B cell (primary cell): ENCODE measurements at places on chromosomes 4 and X. TPM values are rescaled to one million over a fixed set of nuclear protein-coding genes. Genes with fewer than 3 reads are reported as not detected.
A peak's percentile ranks its signal among the peaks of the same experiment; 100 is the strongest.

GRCh38 chr4:80266253-80266901 lies at the start of gene FGF5:
Gene FGF5, plus strand, starts transcription at chr4:80266664. Its CDS starts 161 bp downstream, at chr4:80266825.
- H3K4me3 ChIP-seq, result peak within 1 kb of the TSS; percentile 37
- H3K27ac ChIP-seq, result no peak within 1 kb of the TSS
- peak; percentile 44 for DNase-seq
- no peaks in the 10 kb centered on the region for H3K36me3 ChIP-seq
- H3K4me1 ChIP-seq, result peaks cover 37% of the 10 kb centered on the region

The PAGE5 gene
- not detected in 2 replicates for total RNA-seq

DNA sequence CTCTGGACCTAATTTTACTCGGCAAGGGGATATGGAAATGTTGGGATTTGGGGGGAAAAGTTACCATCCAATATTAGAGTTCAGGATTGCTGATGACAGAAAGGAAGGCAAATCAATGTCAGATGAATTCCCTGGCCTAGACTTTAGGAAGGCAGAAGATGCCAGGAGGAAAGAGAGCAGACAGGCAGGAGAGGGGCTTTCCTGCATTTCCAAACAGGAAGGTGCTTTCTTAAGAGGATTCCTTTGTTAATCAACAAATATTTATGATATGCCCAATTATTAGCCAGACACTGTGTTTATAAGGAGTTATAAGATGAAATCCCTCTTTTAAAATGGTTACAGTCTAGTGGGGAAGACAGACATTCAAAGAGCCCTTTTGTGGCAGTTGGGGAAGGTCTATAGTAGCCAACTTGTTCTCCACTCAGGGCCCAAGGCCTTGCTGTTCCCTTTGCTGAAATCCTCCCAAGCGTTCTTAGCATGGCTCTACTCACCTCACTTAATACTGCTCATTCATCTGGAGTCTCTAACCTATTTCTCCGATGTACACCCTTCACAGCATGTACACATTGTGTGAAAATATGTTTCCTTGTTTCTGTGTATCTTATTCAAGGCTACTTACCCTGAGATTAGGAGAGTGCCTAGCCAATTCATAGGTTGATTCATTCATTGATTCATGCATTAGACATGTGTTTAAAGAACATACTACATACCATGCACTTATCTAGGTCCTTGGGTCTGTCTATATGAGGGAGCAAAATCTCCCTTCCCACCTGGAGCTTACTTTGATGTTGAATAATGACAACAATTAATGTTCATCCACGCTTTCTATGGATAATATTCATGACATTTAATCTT lies 5.3 kb downstream of the IGFBP7 start:
- peaks cover 10% of the 10 kb centered on the region for H3K4me1 ChIP-seq
- H3K27ac ChIP-seq, result no peak overlapping the region
- no peak overlapping the region for H3K4me3 ChIP-seq
- H3K27me3 ChIP-seq, result peaks cover 16% of the 10 kb centered on the region
- no peak for DNase-seq

DNA sequence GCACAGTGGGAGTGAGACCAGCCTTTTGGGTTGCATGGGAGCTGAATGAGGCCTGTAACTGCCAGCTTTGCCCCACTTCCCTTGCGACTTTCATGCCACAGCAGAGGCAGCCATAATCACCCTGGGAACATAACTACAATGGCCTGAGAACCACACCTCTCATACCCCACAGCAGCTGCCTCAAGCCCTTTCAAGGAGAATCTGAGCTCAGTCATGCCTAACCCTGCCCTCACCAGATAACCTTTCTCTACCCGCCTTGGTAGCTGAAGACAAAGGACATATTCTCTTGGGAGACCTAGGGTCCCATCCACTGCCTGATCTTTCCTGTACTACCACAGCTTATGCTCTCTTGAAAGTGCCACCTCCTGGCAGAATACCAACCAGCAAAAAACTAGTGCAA lies 599.9 kb upstream of the IGFBP7 start:
- H3K4me3 ChIP-seq, result no peak overlapping the region
- H3K27ac ChIP-seq, result no peak overlapping the region
- H3K4me1 ChIP-seq, result no peaks in the 10 kb centered on the region
- H3K36me3 ChIP-seq, result no peaks in the 10 kb centered on the region
- no peaks in the 10 kb centered on the region for H3K27me3 ChIP-seq

The MAMLD1 gene
- total RNA-seq, result 1.8 and 1.9 TPM in 2 replicates

DNA sequence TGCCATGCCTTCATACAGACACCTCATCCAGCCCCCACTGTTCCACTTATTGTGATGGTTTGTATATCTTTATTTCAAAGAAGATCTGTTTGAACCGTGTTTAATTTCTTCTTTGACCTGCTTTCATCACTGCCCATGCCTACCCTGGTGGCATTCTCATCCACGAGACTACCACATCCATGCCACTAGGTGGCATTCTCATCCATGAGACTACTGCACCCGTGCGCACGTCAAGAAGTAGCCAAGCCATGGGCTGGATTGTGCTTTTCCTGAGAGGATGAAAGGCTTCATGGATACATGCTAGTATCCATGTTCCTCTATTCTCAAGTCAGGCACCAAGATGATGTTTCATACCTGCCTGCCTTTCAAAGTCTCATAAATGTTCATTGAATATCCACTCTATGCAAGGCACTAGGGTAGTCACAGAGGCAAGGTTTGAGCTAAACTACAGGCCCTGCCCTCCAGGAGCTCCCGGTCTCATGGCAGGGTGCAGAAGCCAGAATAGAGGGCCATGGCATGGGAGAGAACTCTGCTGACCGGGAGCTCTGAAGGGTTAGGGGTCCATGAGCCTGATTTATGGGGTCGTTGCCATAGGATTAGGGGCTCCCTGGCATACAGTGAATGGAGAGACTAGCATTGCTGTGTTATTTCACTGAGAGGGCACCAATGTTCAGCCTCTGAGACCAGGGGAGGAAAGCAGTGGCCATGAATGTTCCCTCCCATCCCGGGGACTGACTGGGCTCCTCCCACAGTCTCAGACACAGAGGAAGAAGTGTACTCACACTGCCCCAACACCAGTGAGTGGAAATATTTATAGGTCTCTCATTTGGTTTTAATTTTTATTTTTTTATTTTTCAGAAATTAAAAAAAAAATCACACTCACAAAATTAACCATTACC lies 24.8 kb upstream of the EOLA2 start:
- no peaks in the 10 kb centered on the region for H3K27me3 ChIP-seq
- no peak overlapping the region for H3K4me3 ChIP-seq
- no peak overlapping the region for H3K27ac ChIP-seq

DNA sequence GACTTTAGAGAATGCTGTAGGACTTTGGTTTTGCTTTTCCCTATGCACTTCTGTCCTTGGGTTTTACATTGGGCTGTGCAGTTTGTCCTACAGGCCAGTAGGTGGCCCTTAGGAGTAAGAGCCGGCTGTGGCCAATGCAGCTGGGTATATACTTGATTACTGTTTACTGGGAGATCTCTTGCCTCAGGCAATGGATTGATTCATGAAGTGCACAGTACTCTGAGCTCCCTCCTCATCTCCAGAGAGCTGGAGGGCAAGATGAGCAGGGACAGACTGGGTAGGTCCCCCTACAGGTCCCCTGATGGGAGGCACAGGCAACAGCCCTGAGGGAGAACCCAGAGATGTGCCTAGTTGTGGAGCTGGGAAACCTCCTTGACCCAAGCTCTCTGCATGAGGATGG lies 103.8 kb upstream of the QRFPR start:
- no peaks in the 10 kb centered on the region for H3K36me3 ChIP-seq
- H3K27me3 ChIP-seq, result no peaks in the 10 kb centered on the region
- no peak for DNase-seq
- H3K27ac ChIP-seq, result no peak overlapping the region
- H3K4me1 ChIP-seq, result no peaks in the 10 kb centered on the region

The USP46 gene
- 10.0 and 11.8 TPM in 2 replicates for total RNA-seq

The FGF13 gene
- not detected in 2 replicates for total RNA-seq

DNA sequence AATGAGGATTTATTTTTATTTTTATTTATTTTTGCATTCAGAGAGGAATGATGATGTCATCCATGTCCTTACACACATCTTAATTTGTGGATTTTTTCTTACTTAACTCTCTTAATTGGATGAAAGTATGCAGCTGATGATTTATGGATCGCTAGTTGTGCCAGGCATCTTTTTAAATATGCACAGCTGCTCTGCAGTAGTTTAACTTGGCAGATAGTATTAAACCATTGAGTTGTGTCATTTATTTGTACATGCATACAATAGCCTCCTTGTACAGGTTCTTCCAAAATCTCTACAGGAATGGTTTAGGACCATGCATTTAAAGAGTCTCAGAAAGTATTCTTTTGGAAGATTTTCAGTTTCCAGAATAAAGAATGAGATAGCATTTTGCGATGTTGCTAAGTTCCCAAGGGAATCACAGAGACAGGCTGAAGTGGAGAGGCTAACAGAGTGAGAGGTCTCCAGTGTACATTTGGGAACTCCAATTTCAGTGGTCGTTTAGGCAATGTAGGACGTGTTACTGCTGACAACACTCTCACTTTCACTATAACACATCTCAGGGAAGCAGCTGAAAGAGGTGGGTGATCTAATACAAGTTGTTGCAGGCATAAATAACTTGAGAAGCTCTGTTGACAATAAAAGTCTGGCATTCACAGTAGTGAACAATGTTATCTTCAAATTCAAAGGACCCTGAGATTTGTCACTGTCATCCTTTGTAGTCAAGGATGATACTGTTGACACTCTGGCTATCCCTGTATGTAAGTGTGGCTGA lies 49.9 kb upstream of the SCRG1 start:
- no peaks in the 10 kb centered on the region for H3K36me3 ChIP-seq
- no peak overlapping the region for H3K27ac ChIP-seq
- H3K27me3 ChIP-seq, result no peaks in the 10 kb centered on the region
- DNase-seq, result no peak
- H3K4me3 ChIP-seq, result no peak overlapping the region

The SLC4A4 gene
- total RNA-seq, result not detected in 2 replicates

The MAGIX gene
- 1.6 and 2.4 TPM in 2 replicates for total RNA-seq

DNA sequence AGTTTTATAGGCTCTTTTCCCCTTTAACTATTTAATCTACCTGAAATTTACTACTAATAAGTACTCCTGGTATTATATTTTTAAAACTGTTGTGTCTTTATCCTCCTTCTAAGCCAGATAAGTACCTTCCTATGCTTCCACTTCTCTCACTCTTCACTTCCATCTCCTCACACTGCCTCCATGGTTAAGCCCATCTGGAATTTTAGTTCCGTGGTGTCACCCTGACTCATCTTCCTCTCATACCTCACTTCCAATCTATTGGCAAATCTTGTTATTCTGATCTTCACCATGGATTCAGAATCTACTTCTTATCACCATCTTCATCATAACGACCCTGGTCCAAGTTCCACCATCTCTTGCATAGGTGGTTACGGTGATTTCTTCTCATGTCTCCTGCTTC lies 32.7 kb upstream of the DAPP1 start:
- no peak for DNase-seq
- H3K36me3 ChIP-seq, result no peaks in the 10 kb centered on the region
- no peaks in the 10 kb centered on the region for H3K27me3 ChIP-seq
- no peak overlapping the region for H3K4me3 ChIP-seq

GRCh38 chr4:5788144-5788543 lies 77.1 kb downstream of the EVC start:
- H3K27ac ChIP-seq, result no peak overlapping the region
- no peaks in the 10 kb centered on the region for H3K4me1 ChIP-seq
- no peaks in the 10 kb centered on the region for H3K27me3 ChIP-seq
- DNase-seq, result no peak
- no peak overlapping the region for H3K4me3 ChIP-seq

The GABRE gene
- total RNA-seq, result not detected in 2 replicates

GRCh38 chr4:53924333-53925049 lies 139.9 kb downstream of the CHIC2 start:
- H3K36me3 ChIP-seq, result no peaks in the 10 kb centered on the region
- no peaks in the 10 kb centered on the region for H3K27me3 ChIP-seq
- H3K4me1 ChIP-seq, result no peaks in the 10 kb centered on the region
- DNase-seq, result no peak

The GAGE1 gene
- not detected in 2 replicates for total RNA-seq

The SEC31A gene
- total RNA-seq, result 134 and 141 TPM in 2 replicates

DNA sequence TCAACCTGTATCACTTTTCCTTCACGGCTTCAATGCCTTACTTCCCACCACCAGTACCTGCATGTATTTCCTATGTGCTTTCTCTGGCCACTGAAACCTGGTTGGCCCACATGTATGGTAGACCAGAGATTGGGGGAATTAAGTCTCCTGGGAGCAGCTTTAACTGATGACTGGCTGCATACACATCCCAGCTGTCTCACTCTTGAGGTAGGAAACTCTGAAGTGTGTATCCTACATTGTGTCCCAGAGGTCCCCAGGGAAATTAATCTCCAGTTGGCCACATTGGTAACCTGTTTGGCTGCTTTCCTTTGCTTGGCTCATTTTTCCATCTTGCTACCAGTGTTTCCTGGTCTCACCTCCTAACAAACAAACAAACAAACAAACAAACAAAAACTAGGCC lies 124.4 kb downstream of the ZNF827 start:
- DNase-seq, result no peak
- peaks cover 11% of the 10 kb centered on the region for H3K36me3 ChIP-seq
- H3K27ac ChIP-seq, result no peak overlapping the region
- no peak overlapping the region for H3K4me3 ChIP-seq
- H3K27me3 ChIP-seq, result no peaks in the 10 kb centered on the region

- no peaks in the 10 kb centered on the region for H3K36me3 ChIP-seq
- DNase-seq, result no peak
- H3K27me3 ChIP-seq, result no peaks in the 10 kb centered on the region
- H3K4me3 ChIP-seq, result no peak overlapping the region
Measured at GRCh38 chr4:124067046-124067445, 645.5 kb downstream of the ANKRD50 start.

DNA sequence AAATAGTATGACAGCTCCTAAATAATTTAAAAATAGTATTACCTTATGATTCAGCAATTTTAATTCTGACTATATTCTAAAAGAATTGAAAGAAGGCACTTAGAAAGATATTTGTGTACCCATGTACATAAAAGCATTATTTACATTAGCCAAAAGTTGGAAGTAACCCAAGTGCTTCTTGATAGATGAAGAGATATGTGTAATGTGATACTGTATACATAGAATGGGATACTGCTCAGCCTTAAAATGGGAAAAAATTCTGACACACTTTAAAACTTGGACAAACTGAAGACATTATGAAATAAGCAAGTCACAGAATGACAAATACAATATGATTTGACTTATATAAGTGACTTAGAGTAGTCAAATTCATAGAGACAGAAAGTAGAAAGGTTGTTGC lies 112.2 kb downstream of the IDS start:
- DNase-seq, result no peak
- H3K27me3 ChIP-seq, result no peaks in the 10 kb centered on the region
- no peaks in the 10 kb centered on the region for H3K36me3 ChIP-seq
- no peak overlapping the region for H3K4me3 ChIP-seq

DNA sequence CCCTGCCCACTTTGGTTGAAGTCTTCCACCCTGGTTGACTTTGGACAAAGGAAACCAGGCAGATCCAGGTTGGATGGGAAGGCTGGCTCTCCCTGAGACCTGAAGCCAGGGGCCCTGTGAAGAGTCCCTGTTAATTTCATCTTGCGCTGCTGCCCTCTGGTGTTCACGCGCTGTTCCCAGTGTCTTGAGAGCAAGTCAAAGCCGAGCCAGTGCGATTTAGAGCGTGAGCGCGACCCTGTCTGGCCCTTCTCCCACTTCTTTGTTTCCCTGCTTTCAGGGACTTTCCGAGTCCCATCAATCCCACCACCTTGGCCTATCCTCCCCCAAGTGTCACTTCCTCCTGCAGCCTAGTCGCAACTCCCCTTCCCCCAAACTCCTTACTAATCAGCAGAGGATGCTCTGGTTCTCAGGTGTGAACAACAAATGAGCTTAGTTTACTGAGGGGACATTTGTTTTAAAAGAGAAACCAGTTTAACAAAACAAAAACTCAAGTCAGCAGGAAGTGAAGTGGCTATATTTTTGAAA lies 25.8 kb upstream of the CHRNA9 start:
- no peaks in the 10 kb centered on the region for H3K27me3 ChIP-seq
- peak; percentile 91 for DNase-seq
- peaks cover 67% of the 10 kb centered on the region for H3K4me1 ChIP-seq
- no peaks in the 10 kb centered on the region for H3K36me3 ChIP-seq
- H3K4me3 ChIP-seq, result peak overlapping the region; percentile 38

GRCh38 chrX:85569686-85570085 lies 190.2 kb upstream of the POF1B start:
- no peak overlapping the region for H3K4me3 ChIP-seq
- H3K4me1 ChIP-seq, result no peaks in the 10 kb centered on the region
- H3K27ac ChIP-seq, result no peak overlapping the region
